ENCODE measurements at places on chromosomes 6 and 20. TPM values are rescaled to one million over a fixed set of nuclear protein-coding genes. Genes with fewer than 3 reads are reported as not detected.

The SLPI gene
- total RNA-seq: 16.5 TPM

The OR12D3 gene
- total RNA-seq: not detected

The MCHR2 gene
- not detected for total RNA-seq

The PMEPA1 gene
- 90.0 TPM for total RNA-seq

The CDSN gene
- total RNA-seq: not detected

The SMPDL3A gene
- 7.4 TPM for total RNA-seq

The KHDC1L gene
- total RNA-seq: not detected

The LRP11 gene
- 24.2 TPM for total RNA-seq

The PTCHD4 gene
- total RNA-seq: 1.4 TPM

The CABLES2 gene
- 2.3 TPM for total RNA-seq

The MAP1LC3A gene
- total RNA-seq: 48.1 TPM

The KCNG1 gene
- 0.19 TPM for total RNA-seq
